Central memory CD8-positive, alpha-beta T cell (primary cell): ENCODE measurements at places on chromosomes 11 and 22.

- DNase-seq: no peak
Observed at GRCh38 chr11:122363296-122363695, 247.3 kb upstream of the BLID start.

DNA sequence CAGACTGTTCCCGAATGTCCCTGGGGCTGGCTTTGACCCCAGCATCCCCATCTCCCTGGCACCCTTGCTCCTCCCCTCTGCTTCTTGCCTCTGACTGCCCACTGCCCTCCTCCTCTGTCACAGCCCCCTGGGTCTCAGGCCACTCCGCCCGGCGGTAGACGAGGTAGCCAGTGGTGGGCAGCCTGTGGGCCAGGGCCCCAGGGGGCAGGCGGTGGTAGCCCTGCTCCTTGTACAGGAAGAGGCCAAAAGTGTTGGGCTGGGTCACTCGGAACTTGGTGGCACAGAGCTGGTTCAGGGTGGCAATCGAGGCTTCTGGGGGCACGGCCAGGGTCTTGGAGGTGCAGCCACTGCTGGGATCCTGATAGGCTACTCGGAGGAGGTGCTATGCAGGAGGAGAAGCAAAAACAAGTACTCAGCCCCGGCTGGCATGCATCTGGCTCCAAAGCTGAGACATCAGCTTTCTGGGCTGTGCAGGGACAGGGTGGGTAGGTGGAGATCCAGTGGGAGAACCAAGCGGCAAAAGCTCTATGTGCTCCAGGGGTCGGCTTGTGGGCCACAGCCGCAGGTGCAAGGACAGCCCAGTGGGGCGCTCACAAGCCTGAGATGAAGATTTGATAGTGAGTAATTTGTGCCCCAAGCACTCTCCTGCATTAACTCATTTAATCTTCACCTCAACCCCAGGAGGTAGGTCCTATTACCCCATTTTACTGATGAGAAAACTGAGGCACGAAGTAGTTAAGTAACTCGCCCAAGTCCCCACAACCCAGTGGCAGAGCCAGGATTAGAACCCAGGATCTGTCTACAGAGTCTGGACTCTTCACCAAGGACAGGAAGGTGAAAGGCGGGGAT is 3.6 kb downstream of the RIN1 start:
- no peak for DNase-seq

DNA sequence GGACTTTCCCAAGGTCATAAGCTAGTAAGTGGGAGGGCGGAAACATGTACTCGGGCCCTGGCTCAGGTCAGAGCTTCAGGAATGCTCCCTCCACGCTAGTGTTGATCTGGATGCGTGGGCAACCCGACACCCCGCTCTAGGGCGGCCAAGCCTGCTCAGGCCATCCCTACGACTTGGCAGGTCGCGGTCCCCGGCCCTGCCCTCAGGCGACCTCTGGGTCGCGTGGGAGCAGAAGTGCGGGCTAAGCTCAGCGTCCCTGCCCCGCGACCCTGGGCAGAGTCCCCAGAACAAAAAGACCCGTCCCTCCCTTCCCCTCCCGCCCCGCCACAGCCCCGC is 781 bp upstream of the TEF start:
- DNase-seq: no peak

GRCh38 chr11:69775163-69775755 is at the start of gene FGF4:
Gene FGF4 (minus strand): TSS chr11:69775341. CDS start chr11:69775084, 257 bp downstream.
- no peak for DNase-seq

- no peak for DNase-seq
Observed at GRCh38 chr11:11510939-11511338, 110.9 kb downstream of the GALNT18 start.

GRCh38 chr22:40904101-40904500 is 42.2 kb upstream of the DNAJB7 start:
- DNase-seq: no peak

GRCh38 chr11:19966927-19967326 is 193.3 kb downstream of the DBX1 start:
- no peak for DNase-seq

DNA sequence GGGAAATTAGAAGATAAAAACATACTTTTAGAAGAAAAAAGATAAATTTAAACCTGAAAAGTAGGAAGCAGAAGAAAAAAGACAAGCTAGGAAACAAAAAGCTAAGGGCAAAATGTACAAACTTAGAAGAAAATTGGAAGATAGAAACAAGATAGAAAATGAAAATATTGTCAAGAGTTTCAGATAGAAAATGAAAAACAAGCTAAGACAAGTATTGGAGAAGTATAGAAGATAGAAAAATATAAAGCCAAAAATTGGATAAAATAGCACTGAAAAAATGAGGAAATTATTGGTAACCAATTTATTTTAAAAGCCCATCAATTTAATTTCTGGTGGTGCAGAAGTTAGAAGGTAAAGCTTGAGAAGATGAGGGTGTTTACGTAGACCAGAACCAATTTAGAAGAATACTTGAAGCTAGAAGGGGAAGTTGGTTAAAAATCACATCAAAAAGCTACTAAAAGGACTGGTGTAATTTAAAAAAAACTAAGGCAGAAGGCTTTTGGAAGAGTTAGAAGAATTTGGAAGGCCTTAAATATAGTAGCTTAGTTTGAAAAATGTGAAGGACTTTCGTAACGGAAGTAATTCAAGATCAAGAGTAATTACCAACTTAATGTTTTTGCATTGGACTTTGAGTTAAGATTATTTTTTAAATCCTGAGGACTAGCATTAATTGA is 1.0 kb downstream of the MALAT1 start:
- no peak for DNase-seq

DNA sequence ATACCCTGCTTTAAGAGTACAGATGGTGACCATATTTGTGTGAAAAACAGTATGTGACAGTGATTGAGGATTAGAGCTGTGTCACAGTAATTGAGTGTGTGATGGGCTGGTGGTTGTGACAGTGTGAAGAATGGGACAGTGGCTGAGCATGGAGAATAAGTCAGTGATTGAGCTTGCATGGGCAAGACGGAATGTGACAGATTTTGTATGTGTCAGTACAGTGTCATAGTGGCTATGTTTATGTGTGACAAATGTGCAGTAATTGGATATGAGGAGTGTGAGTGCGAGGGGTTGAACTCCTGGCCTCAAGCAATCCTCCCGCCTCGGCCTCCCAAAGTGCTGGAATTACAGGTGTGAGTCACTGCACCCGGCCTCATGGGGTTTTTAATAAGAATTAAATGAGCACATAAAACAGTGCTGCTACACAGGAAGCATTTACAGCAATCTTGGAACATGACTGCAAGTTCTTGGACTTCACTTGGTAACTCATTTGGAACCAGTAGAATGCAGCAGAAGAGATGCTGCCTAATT is 583 bp upstream of the RRAS2 start:
- no peak for DNase-seq

GRCh38 chr22:47389201-47389600 is 626.8 kb downstream of the TBC1D22A start:
- no peak for DNase-seq

GRCh38 chr22:23215294-23216241 is 35.3 kb downstream of the BCR start:
- no peak for DNase-seq

DNA sequence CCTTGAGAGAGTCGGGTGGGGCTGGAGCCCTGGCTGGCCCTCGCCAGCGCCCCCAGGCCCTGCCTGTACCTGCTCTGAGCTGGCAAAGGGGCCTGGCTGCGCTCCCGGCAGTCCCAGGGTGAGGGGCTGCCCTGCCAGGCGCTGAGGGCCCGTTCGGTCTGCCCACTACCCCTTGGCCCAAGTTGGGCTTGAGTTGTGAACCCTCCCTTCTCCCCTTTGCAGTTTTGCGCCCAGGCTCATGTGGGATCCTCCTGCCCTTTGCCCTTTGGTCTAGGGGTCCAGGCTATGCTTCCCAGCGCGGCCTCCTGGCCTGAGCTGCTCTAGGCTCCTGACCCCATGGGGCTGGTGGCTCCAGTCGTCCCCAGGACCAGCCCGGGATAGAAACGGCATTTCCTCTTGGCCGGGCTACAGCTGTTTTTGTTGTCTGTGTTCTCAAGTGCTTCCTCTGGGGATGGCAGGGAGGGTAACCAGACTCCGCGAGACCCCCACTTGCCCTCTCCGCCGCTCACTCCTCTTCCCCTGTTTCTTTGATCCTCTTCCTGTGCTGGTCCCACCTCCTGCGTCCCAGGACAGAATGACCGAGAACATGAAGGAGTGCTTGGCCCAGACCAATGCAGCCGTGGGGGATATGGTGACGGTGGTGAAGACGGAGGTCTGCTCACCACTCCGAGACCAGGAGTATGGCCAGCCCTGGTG is 34.9 kb downstream of the PRDM11 start:
- no peak for DNase-seq

DNA sequence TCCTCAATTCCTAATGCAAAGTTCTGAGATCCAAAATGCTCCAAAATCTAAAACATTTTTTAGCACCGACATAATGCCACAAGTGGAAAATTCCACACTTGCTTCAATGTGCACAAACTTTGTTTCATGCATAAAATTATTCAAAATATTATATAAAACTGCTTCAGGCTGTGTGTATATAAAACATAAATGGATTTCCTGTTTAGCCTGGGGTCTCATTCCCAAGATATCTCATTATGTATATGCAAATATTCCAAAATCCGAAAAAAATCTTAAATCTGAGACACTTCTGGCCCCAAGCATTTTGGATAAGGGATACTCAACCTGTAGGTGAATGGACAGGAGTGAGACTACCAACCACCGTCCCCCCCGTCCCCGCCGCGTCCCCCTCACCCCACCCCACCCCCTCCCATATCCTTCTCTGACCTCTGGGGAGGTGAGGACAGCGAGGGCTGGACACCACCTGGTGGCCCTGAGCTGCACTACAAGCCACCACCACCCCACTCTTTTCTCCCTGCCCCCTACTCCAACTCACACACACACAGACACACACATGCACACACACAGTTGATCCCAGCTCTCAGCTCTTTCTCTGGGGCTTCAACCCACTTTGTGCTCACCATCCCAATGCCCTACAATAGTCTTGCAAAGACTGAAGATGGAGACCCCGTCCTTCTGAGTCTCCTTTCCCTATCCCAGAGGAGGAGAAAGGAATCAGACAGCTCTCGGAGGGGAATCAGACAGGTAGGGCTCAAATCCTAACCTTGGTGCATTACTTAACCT is 101.0 kb downstream of the PDE2A start:
- DNase-seq: no peak

DNA sequence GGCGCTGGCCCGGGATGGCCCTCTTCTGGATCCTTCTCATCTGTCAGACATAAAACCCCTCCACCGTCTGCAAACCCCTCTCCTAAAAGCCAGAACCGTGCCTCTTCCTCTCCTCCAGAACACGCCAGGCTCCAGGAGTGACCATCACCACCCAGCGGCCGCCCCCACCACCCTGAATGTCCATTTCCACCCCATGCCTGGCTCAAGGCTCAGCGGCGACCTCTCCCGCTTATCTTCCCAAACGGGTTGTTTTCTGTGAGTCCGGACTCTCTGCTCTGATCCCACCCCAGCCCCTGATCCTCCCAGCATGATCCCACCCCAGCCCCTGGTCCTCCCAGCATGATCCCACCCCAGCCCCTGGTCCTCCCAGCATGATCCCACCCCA is 37.6 kb downstream of the CELSR1 start:
- DNase-seq: no peak

- no peak for DNase-seq
Observed at GRCh38 chr11:26027887-26028286, 304.0 kb upstream of the ANO3 start.

DNA sequence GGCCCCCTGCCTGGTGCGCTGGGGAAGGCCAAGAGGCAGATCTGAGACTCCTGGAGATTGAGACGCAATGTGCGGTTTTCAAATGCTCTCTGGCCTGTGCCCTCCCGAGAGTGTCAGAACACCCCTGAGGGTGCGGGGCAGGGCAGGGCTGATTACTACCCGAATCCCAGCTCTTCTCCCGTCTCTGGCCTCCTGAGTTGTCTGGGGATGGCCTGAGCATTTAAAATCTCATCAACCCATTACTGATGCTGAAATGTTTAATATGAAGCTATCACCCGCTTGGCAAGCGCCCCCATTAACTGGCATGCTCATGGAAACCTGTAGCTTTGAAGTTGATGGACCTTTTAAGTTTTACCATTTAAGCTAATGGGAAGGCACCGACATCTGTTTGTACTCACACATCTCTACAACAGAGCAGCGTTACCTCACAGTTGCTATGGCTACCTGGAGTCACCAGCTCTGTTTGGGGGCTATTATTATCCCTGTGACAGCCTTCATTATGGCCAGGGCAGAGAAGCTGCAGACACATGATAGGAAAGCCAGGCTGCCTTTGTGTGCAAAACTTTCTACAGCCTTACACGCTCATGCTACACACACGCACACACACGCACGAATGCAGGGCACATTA is 3.6 kb upstream of the MB start:
- DNase-seq: no peak
